GM23338 (cell line): ENCODE measurements at places on chromosomes 4 and X. TPM values are rescaled to one million over a fixed set of nuclear protein-coding genes. Genes with fewer than 3 reads are reported as not detected.
A peak's percentile ranks its signal among the peaks of the same experiment; 100 is the strongest.

Gene TMEM150C
- 1.5 and 1.7 TPM in 2 replicates for polyA plus RNA-seq

DNA sequence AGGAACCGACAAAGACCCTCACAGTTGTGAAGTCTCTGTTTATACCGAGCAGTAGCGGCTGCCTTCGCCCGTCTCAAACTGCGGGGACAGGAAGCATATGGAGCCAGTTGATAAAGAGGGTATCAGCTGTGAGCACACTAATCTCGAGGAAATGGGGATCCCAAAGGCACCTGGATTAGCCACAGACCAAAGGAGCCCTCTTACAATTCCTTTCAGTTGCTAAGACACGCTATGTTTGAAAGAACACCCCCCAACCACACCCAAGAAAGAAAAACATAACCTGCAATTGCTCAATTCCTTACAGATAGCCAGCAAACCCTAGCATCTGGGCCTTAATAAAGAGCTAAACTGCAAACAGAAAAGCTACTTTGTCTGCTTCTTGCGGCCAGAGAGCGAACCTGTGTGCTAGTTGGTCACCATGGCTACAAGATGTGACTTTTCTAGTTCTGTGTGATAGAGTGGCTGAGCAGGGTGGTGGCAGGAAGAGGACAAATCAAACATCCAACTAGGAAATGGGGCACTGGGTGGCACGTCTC, 23.3 kb upstream of the CHRNA9 start:
- no peak for DNase-seq

Gene CFP
- polyA plus RNA-seq = 1.8 and 2.1 TPM in 2 replicates

Gene ARMCX4
- polyA plus RNA-seq = 9.3 and 11.9 TPM in 2 replicates

DNA sequence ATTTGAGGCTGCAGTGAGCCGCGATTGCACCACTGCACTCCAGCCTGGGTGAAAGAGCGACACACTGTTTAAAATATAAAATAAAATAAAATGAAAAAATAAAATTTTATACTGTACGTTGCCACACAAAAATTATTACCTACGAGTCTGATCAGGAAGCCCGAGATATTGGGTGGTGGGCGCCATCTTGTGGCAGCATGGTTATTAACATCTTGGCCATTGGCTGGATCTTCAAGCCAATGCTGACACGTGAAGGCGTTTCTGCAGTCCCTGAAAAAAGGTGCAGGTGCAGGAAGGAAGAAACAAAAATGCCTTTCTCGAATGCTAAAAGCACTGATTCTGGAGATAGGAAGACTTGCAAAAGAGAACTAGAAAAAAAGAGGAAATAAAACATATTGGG, 4.9 kb upstream of the TLR8 start:
- peak; percentile 41 for DNase-seq

Gene CT45A5
- not detected in 2 replicates for polyA plus RNA-seq

GRCh38 chr4:24642981-24643547, 58.7 kb upstream of the DHX15 start:
- no peak for DNase-seq

DNA sequence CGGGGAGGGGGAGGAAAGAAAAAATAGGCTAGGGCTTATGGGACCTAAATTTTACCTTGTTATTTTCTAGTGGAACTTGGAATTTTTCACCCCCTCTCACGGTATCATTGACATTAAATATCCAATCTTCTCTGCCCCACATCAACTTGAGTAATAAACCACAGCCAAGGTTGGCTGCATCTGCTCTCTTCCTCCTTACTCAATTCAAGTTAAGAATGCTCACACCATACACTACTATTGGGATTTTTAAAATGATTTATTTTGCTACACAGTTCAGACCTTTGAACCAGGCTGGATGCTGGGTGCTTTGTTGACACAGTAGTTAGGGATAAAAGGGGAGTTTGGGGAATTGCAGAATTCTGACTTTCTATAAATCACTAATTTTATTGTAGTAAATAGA, 78.2 kb upstream of the DHX15 start:
- no peak for DNase-seq

DNA sequence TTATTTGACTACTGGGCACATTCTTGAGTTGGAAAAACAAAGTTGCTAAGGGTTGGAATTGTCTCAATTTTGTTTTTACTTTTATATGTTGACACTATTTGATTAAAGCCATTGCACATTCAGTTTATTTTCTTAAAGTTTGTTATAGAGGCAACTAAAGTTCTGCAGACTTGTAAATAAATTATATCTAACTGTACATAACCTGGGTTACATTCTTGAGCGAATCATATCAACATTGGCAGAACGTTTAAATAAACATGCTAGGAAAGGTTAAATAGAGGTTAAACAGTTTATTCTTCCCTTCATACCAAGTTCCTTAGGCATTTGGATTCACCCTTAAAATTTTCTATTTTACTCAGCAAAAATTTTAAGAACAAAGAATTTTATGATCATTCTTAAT, 74.5 kb downstream of the UCHL1 start:
- DNase-seq = no peak
